ENCODE measurements at places on chromosomes 2 and 18. TPM values are rescaled to one million over a fixed set of nuclear protein-coding genes. Genes with fewer than 3 reads are reported as not detected.
A peak's percentile ranks its signal among the peaks of the same experiment; 100 is the strongest.

GRCh38 chr2:150601280-150602038 is 114.0 kb upstream of the RND3 start:
- H3K27me3 ChIP-seq: no peaks in the 10 kb centered on the region
- no peak overlapping the region for H3K27ac ChIP-seq
- no peaks in the 10 kb centered on the region for H3K36me3 ChIP-seq
- no peak for DNase-seq

DNA sequence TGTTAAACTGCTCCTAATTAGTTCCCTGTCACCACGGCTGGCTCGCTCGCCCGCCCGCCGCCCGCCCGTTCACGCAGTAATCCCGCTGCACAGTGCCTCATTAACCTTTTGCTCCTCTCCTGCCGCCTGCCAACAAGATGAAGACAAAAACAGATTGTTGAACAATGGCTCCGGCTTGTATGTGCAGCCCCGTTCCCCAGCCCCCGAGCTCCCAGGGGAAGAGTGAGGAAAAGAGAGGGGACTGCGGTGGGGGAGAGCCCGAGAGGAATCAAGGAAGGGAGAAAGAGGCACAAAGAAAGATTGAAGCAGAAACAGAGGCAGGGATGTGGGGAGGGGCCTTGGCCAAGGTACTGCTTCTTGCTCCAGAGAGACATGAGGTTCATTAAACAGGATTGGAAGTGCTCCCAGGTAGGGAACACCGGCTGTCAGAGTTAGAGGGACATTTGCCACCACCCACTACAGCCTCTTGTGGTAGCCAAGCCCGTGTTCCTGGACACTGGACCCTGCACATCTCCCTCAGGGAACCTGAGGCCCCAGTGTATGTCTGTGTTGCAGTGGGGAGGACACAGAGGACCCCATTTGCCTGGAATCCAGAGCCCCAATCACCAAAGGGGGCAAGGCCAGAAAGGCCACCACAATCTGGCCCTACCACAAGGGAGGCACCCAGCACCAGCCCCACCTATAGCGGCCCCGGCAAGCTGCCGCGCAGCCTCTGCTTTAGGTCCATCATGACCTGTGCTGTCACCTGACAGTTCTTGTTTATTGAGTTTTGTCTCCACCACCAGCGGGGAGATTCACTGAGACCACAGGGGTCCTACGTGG is 38.1 kb downstream of the EMX1 start:
- H3K27ac ChIP-seq: no peak overlapping the region
- no peak overlapping the region for H3K4me3 ChIP-seq
- H3K27me3 ChIP-seq: no peaks in the 10 kb centered on the region
- no peaks in the 10 kb centered on the region for H3K36me3 ChIP-seq
- no peaks in the 10 kb centered on the region for H3K4me1 ChIP-seq

POTEI gene
- not detected for total RNA-seq

DNA sequence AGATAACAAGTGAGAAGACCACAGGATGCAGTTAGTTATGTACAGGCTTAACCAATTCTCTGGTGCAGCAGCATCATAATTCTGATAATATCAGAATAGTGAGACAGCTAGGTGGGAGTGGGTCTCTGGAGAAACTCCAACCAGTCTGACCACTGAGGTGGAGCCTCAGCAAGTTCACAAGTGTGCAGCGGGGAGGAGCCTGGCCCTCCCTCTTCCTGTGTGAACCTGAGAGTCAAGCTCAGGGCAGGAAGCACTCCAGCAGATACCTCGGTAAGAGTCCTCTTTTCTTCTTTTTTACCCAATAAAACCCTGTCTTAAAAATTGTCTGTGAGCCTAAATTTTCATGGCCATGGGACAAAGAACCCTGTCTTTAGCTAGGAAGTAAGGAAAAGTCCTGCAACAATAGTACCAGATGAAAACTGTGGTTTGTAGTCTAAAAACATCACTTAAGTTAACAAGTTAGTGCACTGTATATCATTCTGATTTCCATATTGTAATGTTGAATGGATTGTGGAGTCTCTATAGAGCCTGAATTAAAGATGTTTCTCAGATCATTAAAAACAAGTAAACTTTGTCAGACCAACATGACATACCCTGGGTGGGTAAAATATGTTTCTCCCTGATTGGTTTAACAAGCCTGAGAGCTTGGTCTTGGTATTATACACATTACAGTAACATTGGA is 370.8 kb downstream of the TMEM182 start:
- no peaks in the 10 kb centered on the region for H3K4me1 ChIP-seq
- H3K27me3 ChIP-seq: no peaks in the 10 kb centered on the region

MDH1B gene
- total RNA-seq: 0.55 TPM

- H3K36me3 ChIP-seq: no peaks in the 10 kb centered on the region
- H3K27ac ChIP-seq: no peak overlapping the region
- no peaks in the 10 kb centered on the region for H3K4me1 ChIP-seq
- H3K4me3 ChIP-seq: no peak overlapping the region
- H3K27me3 ChIP-seq: no peaks in the 10 kb centered on the region
Measured at GRCh38 chr2:165401285-165401852, 68.1 kb upstream of the CSRNP3 start.

DNA sequence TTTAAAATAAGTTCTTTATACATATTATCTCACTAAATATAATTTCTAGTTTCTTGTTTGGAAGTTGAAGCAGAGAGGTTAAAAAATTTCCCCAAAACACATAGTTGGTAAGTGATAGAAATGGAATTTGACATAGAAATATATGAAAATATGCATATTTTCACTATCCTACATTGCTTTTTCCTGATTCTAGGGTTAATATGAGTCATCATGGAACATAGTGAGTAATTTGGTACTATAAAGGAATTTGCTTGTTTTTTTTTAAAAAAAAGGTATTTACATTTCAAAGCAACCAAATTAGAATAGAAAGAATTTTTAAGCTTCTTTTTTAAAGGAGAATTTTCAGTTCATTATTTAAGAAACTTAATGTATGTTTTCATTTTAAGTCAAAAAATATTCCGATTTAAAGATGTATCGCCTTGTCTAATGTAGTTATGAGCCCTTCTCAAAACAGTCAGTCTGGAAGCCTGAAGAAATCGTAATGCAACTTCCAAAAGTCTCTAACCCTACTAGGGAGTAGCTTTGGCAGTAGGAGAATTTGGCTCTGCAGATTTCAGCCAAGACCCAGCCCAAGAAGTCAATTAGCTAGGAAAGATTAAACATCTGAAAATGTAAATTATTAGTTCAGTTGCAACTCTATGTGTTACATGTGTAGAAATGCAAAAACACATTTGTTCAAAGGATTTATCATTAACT is 147.3 kb downstream of the RDH14 start:
- peak overlapping the region; percentile 47 for H3K27ac ChIP-seq
- no peaks in the 10 kb centered on the region for H3K27me3 ChIP-seq
- no peak overlapping the region for H3K4me3 ChIP-seq
- no peaks in the 10 kb centered on the region for H3K4me1 ChIP-seq
- DNase-seq: no peak
- H3K36me3 ChIP-seq: no peaks in the 10 kb centered on the region

GRCh38 chr2:231146665-231147064 is 21.8 kb upstream of the HTR2B start:
- DNase-seq: no peak
- H3K36me3 ChIP-seq: no peaks in the 10 kb centered on the region
- no peak overlapping the region for H3K4me3 ChIP-seq
- H3K27ac ChIP-seq: no peak overlapping the region
